Cardiac septum (tissue), 1 donor: ENCODE measurements at places on chromosomes 5 and 9.

DNA sequence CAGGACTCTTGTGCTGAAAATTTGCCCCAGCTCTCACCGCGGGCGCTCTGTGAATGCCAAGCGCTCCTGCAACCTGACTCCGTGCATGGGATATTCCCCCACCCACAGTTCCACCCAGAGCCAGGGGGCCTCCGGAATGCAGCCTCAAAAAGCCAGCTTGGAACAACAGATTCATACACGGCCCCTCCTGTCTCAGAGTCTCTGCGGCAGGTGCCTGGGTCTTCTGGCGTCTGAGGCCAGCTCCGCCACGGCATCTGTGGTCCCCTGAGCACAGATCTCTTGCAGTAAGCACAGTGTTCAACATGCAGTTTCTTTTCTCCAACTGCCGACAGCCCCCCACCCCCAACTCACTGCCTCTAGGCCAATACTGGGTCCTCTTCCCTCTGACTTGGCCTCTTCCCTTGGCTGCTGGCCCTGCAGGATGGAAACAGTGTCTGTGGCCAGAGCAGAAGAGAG is 355.7 kb upstream of the IRX2 start:
- no peak for DNase-seq

GRCh38 chr5:148347706-148348105 is 12.3 kb downstream of the SPINK9 start:
- DNase-seq = no peak

GRCh38 chr5:35963381-35963843 is 25.0 kb upstream of the CAPSL start:
- DNase-seq = no peak

GRCh38 chr5:21424907-21425306 is 1428.2 kb downstream of the CDH12 start:
- DNase-seq = no peak

DNA sequence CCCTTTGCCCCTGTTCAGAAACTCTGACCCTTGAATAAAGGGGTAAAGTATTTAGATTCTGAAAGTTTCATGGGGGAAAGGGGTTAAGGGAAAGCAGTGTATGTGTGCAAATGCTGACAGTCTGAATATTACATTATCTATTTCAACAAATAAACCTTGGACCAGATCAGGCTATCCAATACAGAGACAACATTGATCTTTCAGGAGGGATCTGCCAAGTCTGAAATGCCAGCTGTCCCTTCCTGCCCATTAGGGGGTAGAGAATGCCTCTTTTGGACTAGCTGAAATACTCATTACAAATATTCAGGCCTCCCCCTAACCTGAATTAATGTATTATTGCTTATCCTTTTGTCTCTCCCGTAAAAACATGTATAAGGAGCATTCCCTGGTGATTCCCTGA is 219.5 kb downstream of the NR3C1 start:
- DNase-seq = no peak

- DNase-seq = no peak
These were observed 12.3 kb downstream of the GPBP1 start for GRCh38 chr5:57186194-57186593.

DNA sequence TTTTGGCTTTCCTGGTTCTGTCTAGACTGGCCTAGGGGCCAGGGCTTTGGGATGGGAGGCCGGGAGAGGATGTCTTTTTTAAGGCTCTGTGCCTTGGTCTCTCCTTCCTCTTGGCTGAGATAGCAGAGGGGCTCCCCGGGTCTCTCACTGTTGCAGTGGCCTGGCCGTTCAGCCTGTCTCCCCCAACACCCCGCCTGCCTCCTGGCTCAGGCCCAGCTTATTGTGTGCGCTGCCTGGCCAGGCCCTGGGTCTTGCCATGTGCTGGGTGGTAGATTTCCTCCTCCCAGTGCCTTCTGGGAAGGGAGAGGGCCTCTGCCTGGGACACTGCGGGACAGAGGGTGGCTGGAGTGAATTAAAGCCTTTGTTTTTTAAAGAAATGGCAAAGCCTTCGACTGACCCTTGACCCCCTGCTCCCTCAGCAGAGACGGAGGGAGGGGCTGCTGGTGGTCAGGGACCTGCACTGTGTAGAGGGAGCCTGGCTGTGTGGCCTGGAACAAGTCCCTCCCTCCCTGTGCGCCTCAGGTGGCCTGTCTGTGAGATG is 11.1 kb downstream of the FPGS start:
- no peak for DNase-seq

DNA sequence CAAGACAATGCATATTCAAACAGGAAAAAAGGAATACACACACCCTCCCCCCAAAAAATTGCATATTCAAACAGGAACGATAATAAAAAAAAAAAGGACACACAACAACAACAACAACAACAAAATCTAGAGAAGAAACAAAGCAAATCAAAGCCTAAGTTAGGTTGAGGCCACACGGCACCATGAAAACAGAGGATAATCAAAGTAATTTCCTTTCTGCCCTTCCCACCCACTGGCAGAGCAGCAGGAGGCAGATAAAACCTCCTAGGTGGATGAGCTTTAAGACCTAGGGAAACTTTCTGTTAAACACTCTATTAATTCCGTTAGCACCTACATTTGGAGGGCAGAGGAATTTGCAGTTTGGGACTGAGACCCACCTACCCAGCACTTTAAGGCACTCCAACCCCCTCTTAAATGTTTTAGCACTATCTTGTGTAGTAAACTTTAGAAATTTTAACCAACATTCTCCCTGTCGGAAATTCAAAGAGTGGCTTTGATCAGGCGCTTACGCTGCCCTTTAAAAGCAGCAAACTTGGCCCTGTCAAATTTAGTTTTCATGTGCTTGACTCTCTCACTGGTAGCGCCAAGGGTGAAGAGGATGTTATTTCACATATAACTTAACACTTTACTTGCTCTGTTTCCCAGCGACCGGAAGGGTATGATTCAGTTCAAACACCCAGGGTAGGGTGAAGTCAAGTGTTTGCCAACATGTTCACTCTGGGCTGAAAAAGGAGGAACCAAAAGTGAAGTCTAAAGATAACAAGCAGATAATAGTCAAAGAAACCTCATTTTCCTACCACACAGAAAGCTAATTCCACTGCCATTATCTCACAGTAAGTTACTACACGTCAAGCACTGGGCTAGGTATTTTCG is 9.2 kb downstream of the ENC1 start:
- no peak for DNase-seq

DNA sequence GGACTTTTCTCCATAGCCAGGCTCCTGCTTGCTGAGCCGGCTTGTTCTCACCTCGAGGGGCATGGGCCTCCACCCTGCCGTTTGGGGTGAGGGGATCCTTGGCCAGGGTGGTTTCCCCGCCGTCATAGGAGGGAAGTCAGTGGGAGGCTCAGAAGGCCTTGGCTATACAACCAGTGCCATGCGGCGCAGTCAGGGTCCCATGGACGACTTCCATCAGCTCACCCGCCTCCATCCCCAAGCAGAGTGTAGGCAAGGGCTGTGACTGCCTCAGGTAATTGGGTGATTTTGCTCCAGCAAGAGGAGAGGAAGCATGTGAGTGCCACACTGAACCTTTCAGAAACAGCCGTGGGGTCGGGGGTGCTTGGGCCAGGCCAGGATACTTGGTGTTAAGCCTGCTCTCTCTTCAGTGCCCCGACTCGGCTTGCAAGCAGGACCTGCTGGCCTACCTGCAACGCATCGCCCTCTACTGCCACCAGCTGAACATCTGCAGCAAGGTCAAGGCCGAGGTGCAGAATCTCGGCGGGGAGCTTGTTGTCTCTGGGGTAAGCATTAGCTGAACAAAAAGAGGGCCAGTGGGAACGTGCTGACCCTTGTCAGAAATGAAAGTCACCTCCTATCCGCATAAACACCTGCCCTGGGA is 57.2 kb upstream of the LRRTM2 start:
- no peak for DNase-seq

DNA sequence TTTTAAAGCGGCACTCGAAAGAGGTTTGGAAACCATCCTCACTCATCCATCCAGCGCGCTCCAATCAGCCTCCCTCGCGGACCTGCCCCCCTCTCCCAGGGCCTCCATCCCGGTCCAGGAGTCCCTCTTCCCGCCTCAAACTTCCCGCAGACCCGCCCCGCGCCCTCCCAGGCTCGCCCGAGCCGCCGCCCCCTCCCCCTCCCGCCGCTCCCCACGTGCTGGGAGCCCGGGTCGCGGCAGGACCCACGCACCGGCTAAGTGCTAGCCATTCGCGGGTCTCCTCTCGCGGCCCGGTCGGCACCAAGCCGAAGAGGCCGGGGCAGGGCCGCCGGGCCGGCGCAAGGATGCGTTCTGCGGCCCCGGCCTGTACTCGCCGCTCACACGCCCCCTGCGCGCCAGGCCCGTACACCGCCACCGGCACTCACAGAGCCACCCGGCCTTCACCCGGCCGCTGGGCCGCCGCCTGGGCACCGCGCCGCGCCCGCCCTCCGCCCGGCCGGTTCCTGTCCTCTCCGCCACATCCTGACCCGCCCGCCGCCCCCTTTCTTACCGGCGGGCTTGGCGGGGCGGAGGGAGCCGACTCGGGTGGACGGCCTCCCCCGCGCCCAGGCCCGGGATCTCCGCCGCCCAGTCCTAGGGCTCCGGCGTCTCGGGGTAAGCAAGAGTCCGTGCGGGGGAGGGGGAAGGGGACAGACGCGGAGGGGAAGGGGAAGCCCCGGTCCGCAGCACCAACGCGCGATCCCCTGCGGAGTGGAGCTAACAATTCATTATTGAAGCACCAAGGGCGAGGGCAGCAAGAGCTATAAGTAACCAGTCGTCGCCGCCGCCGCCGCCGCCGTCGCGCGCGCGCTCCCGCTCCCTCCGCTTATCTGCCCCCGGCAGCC is 576 bp downstream of the CHD1 start:
- peak; percentile 83 for DNase-seq

- DNase-seq = no peak
These were observed 230.7 kb downstream of the COMMD10 start for GRCh38 chr5:116315531-116315930.

GRCh38 chr5:30764704-30765103 is 428.8 kb upstream of the CDH6 start:
- no peak for DNase-seq

- DNase-seq = no peak
These were observed 864 bp downstream of the PAPPA start for GRCh38 chr9:116154334-116154975.

DNA sequence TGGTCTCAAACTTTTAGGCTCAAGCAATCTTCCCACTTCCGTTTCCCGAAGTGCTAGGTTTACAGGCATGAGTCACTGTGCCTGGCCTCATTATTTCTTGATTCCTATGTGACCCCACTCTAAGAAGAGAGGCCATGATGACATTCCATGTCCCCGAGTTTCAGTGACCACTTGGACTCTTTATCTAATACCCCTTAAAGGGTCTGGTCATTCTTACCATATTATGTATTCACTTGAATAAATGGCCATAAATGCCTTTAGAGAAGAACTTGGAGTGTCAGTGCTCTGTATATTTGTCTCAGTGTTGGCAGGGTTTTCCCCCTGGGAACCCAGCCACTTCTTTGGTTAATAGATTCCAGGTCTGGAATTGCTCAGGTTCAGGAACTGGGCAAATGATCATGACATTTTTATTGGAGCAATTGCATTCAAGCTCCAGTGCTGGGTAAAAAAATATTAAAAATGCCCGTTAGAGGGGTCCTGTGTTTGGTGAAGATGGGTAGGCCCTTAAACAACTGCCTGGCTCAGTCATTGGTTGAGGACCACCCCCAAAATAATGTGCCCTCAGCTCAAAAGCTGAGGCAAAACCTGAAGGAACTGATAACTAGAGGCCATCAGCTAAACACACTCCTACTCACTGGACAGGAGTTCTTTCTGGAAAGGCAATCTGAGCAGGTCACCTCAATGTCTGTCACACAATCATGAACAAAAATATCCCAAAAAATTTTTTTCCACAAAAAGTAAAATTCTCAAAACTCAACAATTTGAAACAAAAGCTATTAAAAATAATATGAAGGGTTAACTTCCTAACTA is 186.6 kb upstream of the ZNF608 start:
- DNase-seq = no peak

- DNase-seq = no peak
These were observed 1.2 kb downstream of the JMY start for GRCh38 chr5:79236970-79237739.

GRCh38 chr5:167835146-167835545 is 456.3 kb upstream of the WWC1 start:
- no peak for DNase-seq

- no peak for DNase-seq
These were observed 97.4 kb upstream of the RAPGEF1 start for GRCh38 chr9:131837316-131837715.

DNA sequence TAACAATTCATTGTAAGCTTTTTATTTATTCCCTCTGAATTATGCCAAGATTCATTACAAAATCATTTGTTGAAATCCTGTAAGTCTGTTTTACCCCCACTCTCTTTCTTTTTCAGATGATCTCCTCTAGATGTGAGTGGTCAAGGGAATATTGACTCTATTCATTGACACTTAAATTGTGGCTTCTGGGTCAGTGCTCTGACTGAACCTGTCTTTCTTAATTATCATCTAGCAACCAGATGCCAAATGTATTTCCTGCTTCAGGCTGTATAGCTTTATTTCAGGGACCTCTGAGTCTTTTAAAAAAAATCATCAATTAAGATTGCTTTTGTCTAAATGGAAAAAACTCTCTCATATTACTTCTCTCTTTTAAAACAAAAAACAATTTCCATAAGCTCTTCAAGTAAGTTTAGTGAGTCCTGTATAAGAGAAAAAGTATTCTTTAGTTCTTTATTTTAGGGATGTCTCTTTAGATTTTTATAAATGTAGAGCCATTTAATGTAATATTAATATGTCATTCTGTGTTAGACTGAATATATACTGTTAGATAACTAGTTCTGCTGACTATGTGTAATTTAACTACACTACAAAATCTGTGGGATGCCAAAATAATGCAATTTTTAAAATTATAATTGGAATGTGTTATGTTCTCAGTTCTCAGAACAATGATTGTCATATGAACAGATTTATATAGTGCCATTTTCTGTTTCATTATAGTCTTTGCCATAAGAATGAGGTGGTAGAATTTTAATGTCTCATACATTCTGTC is 645.8 kb upstream of the EDIL3 start:
- no peak for DNase-seq

GRCh38 chr5:97877588-97877987 is 694.5 kb upstream of the RIOK2 start:
- no peak for DNase-seq

DNA sequence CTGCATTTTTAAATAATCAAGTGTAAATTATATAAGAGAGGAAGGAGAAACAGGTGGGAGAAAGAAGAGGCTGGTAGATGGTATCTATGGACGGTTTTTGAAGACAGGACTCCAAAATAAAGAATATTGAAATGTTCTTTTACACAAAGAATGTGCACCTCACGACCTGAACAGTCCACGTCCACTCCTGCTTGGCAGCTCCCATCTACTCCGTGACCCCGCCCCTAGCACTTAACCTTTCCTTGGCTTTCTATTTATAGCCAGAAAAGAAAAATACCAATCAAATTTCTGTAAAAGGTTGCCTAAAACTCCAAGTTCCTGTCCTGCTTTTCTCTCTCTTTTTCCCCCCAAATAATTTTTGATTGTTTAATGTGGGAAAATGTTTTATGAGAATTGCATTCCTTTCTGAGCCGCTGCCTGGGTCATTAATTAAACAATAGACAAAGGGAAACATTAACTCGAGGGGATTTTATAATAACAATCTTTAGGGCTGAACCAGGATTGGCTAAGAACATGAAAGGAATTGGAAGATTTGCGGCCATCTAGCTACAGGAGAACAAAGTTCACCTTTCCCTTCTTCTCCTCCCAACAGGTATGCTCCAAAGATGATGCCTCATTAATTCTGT is 173.6 kb upstream of the MAP3K1 start:
- no peak for DNase-seq

- no peak for DNase-seq
These were observed 40.7 kb upstream of the ADAMTS2 start for GRCh38 chr5:179385914-179386313.
